ENCODE measurements at places on chromosomes 11 and 22.

DNA sequence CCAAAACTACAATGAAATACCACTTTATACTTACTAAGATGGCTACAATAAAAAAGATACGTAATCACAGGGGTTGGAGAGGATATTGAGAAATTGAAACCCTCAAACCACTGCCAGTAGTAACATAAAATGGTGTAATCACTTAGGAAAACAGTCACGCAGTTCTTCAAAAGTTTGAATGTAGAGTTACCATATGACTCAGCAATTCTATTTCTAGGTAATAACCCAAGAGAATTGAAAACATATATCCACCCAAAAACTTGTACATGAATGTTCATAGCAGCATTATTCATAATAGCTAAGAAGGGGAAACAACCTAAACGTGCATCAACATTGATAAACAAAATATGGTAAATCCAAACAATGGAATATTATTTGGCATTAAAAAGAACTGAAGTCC is 24.4 kb upstream of the PSMA1 start:
- no peak for DNase-seq

- DNase-seq: no peak
These were observed 135.9 kb upstream of the TTC12 start for GRCh38 chr11:113178381-113179070.

- DNase-seq: no peak
These were observed 42.6 kb upstream of the SYT13 start for GRCh38 chr11:45328726-45329125.

DNA sequence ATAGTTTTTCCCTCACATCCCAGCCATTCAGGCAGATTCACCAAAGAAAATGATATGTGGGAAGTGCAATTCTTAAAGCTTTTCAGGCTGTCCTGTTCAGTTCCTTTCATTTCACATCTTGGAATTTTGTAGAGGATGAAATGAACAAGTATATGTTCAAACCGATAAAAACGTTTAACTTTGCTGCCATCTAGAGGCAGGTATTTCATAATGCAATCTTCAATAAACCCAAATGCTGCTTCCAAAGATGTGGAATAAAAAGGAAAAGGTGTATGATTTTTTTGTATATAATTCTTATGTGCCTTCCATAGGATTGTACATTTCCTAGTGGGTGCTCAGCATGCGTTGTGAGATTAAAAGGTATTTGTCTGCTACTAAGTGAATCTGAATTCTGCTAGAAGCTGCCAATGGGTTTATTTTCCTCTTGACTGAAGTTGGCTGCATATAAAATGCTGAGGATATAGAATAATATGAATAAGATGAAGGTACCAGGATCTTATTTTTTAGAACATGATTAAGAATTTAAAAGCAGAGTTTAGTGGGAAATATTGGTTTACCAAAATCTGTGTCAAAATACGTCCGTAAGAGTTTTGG is 199.3 kb downstream of the PGR start:
- peak; percentile 33 for DNase-seq

DNA sequence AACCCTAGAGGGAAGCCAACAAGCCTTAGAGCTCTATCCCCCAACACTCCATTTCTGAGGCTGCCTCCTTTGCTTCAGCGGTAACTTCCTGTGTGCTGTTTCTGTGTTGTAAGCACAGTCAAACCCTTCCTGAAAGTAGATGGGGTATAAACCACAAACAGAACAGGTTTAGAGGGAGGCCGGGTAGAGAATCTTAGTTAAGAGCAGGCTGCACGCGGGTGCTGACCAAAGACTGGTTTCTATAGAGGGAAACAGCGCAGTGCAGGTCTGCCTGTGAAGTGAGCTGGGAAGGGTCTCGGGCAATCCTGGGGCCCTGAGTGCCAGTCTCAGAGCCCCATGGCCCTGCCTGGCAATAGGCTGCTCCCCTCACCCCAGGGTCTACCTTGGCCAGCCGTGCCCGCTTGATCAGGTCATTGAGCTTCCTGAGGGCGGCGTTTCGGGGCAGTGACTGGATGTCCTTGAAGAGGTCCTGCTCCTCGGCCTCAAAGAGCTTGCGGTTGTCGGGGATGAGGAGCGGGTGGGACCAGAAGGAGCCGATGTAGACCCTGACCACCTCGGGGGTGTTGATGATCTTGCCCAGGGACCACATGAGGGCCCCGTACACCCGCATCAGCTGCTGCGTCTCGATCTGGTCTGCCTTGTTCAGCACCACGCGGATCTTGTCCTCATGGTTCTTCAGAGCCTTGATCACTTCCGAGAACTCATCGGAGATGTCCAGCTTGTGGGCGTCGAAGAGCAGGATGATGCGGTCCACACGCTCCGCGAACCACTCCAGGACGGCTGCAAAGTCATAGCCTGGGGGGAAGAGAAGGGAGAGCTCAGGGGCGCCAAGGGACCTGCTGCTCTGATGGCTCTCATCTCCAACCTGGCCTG is 15.3 kb upstream of the CDC42BPG start:
- no peak for DNase-seq

- no peak for DNase-seq
These were observed 107.0 kb upstream of the PITPNB start for GRCh38 chr22:28025866-28026575.

- DNase-seq: no peak
These were observed 11.1 kb upstream of the CLPB start for GRCh38 chr11:72445423-72445822.

DNA sequence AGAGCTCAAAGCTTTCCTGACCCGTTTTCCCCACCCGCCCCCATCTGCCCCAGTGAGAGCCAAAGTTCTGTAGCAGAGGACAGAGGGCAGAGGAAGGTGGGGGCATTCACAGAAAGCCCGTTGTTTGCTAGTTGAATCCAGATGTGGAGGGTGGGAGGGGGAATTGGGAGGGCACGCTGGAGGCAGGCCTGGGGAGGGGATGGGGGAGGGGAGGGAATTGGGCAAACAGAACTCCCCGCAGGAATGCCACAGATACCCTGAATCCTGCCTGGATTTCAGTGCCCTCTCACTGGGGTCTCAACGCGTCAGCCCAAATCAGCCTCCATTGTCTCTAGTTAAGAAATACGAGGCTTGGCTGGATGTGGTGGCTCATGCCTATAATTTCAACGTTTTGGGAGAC is 12.9 kb upstream of the OAF start:
- DNase-seq: no peak

GRCh38 chr11:31560842-31561476 is 51.4 kb downstream of the ELP4 start:
- DNase-seq: no peak

GRCh38 chr11:110362971-110363509 is 66.6 kb upstream of the RDX start:
- DNase-seq: no peak

- DNase-seq: peak; percentile 84
These were observed 66.9 kb downstream of the AMOTL1 start for GRCh38 chr11:94834911-94835593.

DNA sequence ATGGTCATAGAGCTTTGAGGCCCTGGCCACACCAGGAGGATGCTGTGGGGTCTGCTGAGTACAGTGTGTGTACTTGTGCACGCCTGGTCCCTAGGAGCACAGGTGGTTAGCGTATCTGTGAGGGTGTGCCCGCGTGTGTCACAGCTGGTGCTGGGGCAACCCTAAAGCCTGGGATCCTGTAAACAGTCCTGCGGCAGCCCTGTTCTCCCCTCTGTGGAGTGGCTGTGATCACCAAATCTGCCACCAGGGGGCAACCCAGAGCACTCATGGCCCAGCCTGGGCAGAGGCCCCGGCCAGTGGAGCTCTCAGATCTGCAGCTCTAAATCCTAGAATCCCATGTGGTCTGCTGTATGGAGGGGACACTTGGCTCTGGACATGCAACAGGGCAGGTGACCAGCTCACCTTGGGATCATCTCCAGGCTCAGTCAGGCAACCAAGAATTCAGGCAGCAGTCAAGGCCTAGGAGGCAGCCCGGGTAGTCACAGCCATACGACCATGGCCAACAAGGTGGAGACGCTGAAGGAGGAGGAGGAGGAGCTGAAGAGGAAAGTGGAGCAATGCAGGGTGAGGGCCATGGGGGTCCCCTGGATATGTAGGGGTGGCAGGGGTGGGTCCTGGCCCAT is 3.9 kb downstream of the SH3BP1 start:
- no peak for DNase-seq

GRCh38 chr11:84719935-84720577 is 907.1 kb downstream of the DLG2 start:
- DNase-seq: no peak

DNA sequence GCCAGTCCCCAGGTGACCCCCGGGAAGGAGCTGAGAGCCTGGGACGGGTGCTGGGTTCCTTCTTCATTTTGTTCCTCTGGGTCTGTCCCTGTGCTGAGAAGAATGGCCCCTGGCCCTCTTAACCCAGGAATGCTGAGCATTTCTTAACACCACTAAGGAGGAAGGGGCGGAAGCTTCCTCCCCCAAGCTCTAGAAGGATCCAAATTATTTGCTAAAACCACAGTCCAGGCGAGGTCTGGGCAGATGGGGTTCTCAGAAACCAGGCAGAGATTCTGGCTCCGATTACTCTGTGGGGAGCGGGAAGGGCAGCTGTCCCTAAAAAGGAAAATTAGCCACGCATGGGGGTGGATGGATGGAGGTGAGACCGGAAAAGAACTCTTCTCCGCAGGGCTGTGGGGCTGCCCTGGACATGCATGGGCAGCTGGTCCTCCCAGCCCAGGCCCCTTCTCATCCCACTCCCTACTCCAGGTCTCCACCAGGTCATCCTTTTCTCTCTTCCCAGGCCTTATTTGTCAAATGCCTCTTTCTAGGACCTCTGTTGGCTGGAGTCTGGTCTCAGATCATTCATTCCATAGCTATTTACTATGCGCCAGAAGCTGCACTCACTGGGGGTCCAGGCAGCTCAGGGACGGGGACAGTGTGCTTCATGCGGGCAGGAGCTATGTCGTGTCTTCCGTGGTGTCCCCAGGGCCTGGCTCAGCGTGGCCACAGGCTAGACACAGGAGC is 45.0 kb upstream of the MYH9 start:
- DNase-seq: no peak

DNA sequence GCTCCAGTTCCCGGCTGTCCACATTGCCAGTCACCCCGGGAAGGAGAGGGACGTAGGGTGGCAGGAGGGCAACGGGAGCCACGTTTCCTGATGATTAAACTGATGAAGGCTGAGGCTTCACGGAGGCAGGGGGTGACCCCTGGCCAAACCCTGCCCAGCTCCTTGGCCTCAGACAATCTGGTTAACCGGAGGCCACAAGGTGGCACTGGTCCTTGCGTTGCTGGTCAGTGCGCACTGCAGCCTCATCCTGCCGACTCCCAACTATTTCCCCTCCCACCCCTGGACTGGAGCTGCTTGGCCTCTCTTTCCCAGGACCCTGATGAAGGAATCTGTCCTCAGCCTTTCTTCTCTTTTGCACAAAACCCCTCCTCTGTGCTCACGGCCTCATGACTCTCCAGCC is 75.3 kb downstream of the PDE2A start:
- no peak for DNase-seq

DNA sequence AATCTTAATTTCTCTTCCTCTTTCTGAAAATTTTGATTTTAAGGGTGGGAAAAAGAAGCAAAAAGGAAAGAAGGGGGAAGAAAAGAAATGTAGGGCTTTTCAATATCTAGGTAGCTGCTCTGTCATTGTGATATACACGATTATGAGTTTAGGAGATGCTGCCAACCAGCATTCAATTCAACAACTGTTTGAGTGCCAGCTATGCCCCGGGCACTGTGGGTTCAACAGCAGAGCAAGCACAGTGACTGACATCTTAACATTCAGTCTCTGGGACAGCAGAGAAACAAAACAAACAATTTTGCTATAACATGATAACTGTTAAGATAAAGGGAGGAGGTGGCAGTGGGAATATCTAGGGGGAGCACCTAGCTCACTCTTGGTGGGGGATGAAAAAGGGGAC is 91.6 kb downstream of the DBX1 start:
- no peak for DNase-seq

DNA sequence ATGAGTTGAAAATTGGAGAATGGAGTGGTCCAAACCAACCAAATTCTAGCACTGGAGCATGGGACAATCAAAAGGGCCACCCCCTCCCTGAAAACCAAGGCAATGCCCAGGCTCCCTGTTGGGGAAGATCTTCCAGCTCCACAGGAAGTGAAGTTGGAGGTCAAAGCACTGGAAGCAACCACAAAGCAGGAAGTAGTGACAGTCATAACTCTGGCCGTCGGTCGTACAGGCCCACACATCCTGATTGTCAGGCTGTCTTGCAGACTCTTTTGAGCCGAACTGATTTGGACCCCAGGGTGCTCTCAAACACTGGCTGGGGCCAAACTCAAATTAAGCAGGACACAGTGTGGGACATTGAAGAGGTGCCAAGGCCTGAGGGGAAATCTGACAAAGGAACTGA is 80.5 kb upstream of the ADSL start:
- no peak for DNase-seq

GRCh38 chr22:30856741-30857502 is 111.7 kb downstream of the MORC2 start:
- no peak for DNase-seq

DNA sequence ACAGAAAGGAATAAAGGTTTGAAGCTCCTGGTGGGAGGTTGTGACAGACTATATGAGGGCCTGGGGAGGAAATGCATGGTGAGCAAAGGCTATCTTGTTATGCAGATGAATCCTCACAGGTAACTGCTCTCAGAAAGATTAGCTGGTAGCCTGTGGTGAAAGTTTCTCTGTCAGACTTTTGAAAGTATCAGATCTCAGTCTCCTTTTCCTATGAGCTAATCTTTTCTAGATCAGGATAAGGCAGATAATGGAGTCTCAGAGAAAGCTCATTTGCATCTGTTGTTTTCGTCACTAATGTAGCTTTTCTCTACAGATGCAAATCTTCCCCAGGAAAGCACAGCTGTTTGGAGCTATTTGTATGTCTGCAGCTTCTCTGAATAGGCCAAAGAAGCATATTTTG is 21.0 kb upstream of the OR6X1 start:
- DNase-seq: no peak

DNA sequence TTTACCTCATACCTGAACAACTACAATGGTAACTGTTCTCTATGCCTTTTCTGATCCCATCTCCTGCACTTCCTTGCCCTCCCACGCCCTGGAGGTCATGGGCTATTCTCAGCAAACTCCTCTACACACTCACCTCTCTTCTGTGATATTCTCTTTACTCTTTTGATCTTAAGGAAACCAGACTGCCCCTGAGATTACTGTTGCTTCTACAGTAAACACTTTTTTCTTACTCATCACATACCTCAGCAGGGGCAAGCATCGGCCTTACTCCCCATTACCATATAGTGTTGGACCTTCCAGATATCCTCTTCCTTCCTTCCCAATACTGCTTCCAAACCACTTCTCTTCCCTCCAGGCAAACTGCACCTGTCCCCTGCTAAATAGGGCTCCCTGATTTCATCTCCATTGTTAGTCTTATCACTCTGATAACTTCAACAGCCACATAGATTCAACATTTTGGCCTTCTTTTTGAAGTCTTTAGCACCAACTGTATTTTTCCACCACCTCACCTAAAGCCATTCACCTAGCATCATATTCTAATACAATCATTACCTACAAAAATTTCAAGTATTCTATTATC is 141.2 kb downstream of the RBFOX2 start:
- DNase-seq: no peak

DNA sequence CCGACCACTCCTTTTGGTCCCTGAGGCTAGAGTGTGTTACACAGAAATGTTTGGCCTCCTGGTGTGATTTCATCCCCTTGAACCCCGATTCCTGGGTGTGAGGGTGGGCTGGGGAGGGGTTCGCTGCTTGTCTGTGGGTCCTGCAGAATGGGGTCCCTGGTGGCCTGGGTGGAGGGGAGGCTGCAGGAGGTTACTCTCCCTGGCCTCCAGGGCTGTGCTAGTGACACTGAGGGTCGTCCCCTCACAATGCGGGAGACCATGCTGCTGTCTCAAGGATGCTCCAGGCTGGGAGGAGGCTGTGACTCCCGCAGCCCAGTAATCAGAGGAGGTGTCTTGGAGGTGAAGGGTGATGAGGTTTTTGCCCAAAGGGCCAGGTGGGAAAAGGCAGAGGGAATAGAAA is 17.0 kb upstream of the OMP start:
- no peak for DNase-seq

Measured in retinal pigment epithelial cell (primary cell).